ENCODE measurements at places on chromosomes 1 and 21.

- DNase-seq: no peak
Measured at GRCh38 chr1:29634746-29635335, 398.5 kb downstream of the PTPRU start.

DNA sequence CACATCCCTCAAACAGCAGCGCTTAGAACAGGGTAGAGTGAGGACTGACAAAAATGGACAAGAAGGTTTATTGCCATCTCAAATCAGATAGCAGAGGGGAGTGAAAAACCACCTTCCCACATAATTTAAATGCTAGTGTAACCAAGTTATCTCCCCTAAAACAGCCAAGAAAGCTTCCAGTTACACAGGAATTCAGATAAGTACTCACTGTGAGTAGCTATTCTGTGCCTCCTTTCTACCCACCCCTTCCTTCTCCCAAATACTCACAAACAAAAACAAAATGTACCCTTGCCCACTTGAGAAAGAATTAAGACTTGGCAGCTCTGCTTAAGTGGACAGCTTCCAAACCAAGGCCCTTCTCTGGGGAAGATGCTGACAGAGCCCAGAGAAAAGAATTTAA is 9.1 kb downstream of the OTUD7B start:
- DNase-seq: no peak

GRCh38 chr1:22872981-22873664 is 99.5 kb downstream of the LACTBL1 start:
- no peak for DNase-seq

DNA sequence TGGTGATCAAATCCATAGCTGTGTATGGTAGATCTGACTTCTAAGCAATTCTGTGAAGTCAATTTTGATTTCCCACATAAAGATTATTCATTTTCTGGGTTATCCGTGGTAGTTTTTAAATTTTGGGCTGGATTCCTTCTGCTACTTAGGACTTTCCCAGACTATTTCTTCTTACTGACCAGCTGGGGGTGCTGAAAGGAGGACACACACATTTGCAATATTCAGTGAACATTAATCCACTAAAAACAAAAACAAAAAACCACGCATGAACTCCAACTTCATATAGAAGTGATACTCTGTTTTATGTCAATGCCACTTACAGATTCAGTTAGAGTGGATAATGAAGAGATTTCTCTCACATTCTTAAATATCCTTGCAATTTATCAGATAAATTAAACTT is 105.4 kb downstream of the KCTD3 start:
- DNase-seq: no peak

GRCh38 chr1:230037261-230037660 is 29.8 kb upstream of the GALNT2 start:
- DNase-seq: no peak

DNA sequence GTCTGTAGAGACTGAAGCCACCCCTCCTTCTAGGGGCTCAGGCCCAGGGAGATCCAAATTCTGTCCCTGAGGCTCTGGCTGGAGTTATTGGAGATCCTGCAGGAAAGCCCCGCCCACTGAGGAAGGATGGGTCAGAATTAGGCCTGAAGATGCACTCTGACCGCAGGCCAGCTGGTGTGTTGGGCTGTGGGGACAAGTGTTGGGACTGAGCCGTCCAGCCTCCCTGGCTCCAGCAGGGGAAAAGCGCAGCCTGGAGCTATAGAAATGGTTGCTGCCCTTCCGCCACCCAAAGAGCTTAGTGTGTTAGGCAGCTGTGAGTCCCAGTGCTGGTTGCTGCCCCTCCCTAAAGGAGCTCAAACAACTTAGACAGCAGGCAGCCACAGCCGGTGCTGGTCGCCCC is 33.0 kb upstream of the PRRX1 start:
- no peak for DNase-seq

- DNase-seq: no peak
Measured at GRCh38 chr1:206608108-206608698, 4.1 kb downstream of the EIF2D start.

- no peak for DNase-seq
Measured at GRCh38 chr1:165815725-165816124, 11.7 kb upstream of the UCK2 start.

DNA sequence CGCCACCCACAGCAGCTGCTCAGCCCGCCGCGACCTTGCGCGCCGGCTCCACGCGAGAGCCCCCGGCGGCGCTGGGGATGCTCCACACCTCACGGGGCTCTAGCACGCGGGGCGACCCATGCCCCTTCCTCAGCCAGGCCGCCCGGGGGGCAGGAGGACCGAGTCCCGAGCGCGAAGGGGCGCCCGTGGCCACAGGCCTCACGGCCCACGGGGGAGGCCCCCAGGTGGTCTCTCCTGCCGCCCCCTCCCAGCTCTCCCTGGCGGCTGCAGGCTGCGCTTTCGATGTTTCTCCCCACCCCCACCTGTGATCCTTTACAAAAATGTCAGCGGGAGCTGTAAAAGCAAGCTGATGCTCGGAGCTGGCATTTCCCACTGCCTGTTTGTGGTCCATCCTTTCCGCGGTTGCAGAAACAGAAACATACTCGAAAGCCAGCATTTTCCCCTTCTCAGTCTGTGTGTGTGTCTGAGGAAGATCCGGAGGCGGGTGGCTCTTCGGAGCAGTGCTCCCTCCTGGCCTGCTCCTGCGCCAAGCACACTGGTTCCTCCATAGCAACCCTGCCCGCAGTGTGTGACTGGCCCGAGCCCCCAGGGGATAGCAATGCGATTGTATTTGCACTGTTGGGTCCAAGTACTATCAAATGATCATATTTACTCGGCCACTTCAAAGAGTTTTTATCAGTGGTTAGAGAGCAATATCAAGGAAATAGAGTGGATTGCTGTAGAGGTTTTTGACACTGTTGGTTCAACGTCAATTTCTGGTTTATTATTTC is 2.1 kb downstream of the KIF26B start:
- no peak for DNase-seq

DNA sequence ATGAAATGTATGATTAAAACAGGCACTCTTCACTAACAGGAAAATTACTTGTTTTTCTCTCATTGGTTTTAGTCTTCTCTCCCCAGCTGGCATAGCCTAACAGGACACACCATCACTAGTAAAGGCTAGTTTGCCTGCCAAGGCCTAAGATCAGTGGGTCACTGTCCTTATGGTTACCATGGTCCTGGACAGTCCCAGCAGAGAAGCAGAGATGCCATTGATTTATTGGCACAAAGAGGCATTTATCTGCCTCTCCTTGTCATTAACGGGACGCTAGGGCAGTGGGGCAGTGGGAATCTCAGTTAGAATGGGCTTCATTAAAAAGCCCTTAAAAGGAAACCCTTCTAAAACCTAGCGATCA is 13.9 kb downstream of the CD247 start:
- no peak for DNase-seq

DNA sequence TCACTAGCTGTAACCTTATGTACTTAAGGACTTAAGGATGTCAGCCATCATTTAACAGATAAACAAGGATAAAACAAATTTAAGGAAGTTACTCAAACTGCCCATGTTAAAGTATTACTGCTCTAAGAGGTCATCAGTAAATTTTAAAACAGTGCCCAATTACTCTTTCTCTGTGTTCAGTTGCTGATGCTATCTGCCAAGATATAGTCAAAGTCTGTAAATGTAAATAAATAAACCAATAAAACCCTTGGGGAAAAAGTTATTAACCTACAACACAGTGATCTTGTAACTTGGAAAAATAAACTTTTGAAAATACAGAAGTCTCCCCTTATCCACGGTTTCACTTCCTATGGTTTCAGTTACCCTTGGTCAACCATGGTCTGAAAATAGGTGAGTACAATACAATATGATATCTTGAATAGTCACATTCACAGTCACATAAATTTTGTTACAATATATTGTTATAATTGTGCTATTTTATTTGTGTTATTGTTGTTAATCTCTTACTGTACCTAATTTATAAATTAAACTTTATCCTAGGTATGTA is 501.8 kb downstream of the LMO4 start:
- no peak for DNase-seq

DNA sequence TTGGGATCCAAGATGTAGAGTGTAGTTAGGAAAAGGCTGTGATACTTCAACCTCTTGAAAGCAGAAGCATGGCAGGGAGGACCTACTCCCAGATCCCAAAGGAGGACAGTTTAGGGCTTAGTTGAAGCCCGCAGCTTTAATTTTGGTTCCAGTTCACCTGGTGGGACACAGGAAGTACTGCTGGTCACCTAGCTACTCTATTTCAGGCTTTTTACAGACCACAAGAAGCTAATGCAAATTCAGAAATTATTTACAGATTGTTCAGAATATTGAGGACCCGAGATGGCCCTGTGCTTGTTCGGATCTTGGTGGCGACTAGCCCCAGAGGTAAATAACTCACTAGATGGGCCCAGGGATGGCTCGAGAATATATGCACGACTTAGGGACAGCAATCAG is 6.4 kb upstream of the SMCP start:
- DNase-seq: no peak

DNA sequence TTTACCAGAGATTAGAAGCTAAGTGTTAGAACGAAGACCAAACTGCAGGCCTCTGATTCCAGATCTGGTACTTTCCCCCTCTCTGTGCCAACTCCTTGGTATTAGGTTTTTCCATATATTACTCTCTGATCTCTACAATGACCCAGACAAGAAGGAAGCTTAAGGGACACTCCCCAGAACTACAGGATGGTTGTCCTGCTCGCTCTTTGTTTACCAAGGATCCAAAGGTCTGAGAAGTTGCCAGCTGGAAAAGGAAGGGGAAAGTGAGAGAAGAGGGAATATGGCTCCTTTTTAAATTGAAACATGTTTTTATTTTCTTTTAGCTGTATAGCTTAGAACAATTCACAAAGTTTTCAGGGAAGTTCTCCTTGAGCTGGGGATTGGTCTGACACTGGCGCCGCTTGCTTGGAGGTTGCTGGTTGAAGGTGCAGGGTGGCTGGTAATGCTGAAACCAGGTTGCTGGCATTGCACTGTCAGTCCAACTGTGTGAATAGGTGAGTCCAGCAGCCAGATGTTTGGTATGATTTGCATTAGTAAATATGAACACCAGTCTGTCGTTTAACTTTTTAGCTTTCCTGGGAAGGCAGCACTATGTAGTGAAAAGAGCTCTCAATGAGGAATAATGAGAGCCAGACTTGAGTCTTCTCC is 89.3 kb downstream of the NOS1AP start:
- no peak for DNase-seq

- no peak for DNase-seq
Measured at GRCh38 chr1:54994355-54994990, 4.3 kb upstream of the BSND start.

DNA sequence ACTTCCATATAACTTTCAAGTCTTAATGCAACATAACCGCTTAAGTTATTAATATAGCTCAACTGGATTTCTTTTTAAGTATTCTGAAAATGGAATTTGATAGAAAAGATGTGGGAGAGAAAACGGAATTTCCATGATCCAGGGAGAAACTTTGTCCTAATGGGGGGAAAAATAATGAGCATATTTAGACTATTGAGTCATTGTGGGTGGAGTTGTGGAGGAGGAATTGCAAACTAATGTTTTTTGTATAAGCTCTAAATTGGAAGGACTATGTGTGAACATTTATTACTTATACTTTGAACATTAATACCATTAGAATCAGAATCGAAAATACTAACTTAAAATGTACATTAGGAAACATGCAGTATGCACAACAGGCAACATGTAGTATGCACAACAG is 159.9 kb upstream of the NEGR1 start:
- DNase-seq: no peak

DNA sequence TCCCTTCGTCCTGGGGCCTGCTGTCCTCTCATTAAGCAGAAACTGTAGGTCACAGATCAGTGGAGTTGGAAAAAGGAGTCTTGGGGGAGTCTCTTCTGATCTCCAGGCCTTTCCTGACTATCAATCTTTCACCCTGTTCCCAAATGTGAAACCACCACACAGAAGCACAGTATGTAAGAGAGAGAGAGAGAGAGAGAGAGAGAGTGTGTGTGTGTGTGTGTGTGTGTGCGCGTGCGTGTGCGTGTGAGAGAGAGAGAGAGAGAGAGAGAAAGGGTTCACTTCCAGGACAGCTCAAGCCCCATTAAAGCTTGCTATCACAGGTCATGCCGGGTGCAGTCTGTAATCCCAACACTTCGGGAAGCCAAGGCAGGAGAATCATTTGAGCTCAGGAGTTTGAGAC is 1.5 kb upstream of the TTC24 start:
- DNase-seq: no peak

GRCh38 chr1:204915861-204916495 is 45.3 kb downstream of the NFASC start:
- no peak for DNase-seq
